ENCODE measurements at places on chromosomes 2 and 18.

GRCh38 chr2:13334545-13334944 is 617.8 kb downstream of the TRIB2 start:
- no peak for DNase-seq

GRCh38 chr2:100141906-100142305 is 484 bp downstream of the AFF3 start:
- no peak for DNase-seq

GRCh38 chr2:11389551-11390398 is 45.3 kb upstream of the ROCK2 start:
- no peak for DNase-seq

GRCh38 chr2:120702061-120702460 is 33.6 kb upstream of the GLI2 start:
- no peak for DNase-seq

- DNase-seq: no peak
Measured at GRCh38 chr2:218188528-218188927, 21.8 kb upstream of the CXCR1 start.

Measured in activated naive CD4-positive, alpha-beta T cell treated with Interleukin-2 at 50 U/mL for 16 hours (primary cell).